HS-27A (cell line): ENCODE measurements at places on chromosomes 2 and 18.

DNA sequence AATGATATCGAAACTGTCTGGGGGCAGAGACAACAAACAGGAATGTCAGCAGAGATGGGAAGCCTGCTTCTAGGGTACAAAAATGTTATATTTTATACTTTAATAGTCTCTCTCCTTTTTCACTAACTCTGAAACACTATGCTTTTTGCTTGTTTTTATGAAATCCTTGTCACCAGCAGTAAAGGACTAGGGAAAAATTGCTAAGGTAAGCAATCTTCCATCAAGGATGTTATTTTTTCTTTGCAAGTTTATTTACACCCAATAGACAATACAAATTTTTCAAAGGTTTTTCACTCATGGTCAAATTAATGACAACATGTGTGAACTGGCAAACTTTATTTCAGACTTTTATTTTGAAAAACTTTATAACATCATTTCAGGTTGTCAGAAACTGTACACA, 1465.9 kb upstream of the NXPH2 start:
- DNase-seq: no peak

DNA sequence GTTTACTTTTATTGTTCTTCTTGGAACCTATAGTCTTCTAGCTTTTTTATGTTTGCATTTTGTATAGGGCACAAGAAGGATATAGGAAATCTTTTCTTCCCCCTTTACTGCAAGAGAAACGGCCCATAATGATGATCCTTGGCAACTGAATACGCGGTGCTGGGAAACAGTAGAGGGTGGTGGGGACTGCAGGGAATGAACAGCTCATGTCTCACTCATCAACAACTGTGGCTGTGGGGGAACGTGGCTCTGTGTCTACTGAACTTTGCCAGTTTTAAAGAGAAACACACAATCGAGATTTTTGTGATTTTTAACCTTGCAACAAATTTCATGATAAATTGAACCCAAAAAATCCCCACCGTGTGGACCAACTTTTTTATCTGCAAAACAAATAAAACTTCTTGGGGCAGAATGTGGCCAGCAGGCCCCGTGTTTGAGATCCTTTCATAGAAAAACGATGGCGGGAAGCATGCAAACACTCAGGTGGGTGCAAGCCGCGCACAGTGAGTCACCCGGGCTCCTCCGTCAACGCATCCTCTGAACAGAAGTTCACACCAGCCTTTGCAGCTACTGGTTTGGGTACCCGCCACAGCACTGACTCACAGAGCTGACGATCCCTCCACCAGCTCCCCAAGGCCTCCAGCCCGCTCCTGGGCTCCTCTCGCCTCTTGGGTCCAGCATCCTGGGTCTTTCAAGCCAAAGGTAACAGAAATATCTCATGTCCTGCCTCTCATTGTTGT, 149.3 kb downstream of the COL6A3 start:
- DNase-seq: no peak

DNA sequence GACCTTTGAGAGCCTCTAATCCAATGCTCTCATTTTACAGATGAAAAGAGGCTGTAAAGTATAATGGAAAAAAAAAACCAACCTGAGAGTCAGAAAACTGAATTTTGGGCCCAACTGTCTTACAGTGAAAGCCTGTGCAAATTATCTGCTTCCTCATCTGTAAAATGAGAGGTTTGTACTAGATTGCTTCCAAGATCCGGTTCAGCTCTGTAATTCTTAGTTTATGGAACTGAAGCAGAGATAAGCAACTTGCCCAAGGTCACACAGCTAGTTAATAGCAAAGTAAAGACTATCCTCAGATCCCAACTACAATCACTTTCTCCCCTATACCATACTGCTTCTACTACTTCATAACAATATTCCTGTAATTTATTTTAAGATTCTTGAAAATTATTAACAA, 6.3 kb downstream of the TLK1 start:
- DNase-seq: no peak

DNA sequence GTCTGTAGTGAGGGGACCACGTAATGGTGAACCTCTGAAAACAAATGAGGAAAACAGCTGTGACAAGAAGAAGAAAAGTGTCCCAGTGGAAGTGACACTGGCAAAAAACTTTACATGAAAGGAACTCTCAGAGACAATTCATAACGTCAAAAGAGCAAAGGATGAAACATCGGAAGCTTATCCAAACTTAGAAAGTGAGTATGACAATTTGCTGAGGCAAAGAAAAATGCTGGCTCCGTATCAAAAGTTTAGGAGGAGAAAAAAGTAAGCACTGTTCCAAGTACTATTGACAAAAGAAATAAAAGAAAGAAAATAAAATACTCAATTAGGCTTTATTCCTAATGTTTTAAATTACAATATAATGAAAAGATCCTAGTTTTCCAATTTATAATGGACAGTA, 91.3 kb downstream of the NOL10 start:
- DNase-seq: no peak

GRCh38 chr18:75727456-75727855, 300.0 kb upstream of the SMIM21 start:
- DNase-seq: no peak

- DNase-seq: no peak
Observed at GRCh38 chr18:30501594-30501993, 540.9 kb downstream of the DSC3 start.

DNA sequence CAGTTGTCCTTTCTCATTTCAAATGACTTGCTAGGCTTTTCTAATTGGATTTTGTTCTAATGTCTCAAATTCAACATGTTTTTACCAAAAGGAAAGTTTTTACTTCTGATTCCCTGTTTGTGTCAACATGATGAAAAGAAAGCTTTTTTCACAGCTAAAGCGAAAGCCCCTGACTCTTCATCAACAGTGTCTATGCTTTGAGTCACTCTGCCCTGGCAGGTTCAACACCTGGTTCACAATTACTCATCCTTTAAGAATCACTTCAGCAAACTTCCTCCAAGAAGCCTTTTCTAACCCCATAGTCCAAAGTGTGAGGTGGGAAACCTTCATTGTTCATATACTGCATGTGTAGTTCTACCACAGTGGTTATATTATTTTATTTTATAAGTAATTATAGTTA, 7.6 kb upstream of the DSG2 start:
- no peak for DNase-seq

- DNase-seq: no peak
Observed at GRCh38 chr18:56097621-56098020, 509.6 kb upstream of the TCF4 start.
